ENCODE measurements at places on chromosomes 4 and X.

DNA sequence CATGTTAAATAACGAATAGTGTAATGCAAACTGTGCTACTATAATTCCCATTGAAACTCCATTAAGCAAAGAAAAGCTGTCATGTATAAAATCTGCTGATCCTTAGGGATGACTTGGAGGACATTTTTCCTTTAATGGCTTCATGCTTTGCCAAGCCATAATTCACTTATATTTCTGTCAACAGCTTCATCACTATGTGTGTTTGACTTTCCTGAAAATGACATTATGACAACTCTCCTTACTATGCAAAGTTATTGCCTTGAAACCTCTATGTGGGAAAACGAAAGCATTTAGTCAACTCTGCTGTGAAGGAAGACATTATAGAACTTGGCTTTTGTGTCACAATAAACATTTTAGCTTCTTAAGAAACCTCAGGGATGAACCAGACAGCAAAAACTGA lies 210.5 kb downstream of the GRXCR1 start:
- no peak for DNase-seq

DNA sequence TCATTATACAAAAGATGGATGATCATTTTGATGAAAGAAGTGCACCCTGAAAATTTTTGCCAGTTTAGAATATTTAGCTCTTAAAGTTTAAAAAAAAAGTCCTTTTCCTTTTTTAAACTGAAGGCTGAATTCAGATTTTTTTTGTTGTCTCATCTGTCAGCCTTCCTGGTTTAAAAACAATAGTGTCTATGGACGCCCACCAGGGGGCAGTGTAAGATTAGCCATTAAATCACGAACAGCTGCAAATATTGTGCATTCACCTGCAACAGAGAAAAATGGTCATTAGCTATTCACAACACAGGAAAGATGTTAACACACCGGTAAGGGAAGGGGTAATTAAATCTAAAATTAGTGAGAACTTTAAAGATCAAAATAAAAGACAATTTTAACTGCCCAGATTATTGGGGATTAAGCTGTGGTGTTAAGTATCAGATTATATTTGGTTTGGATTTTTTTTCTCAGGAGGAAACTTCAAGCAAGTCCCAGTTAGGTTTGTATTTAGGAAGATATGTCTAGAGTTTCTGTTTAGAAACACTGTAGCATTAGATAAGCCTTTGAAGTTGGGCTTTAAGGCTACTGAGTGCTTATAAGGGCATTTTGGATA lies 4.4 kb upstream of the CXorf38 start:
- DNase-seq, result peak; percentile 58

DNA sequence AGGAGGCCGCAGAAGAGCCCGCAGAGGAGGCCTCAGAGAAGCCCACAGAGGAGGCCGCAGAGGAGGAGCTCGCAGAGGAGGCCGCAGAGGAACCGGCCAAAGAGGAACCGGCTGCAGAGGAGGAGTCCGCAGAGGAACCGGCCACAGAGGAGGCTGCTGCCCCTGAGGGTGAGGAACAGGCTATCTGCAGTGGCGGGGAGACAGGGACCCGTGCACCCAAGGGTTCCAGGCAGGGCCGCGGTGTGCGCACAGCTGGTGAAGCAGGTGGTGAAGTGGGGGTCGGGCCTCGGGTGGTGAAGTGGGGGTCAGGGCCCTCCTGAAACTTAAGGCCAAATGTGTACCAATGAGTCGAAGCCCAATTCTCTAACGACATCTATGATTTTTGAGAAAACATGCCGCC lies 1.1 kb downstream of the CT47C1 start:
- no peak for DNase-seq

GRCh38 chr4:109010521-109010920 lies 247.7 kb upstream of the ETNPPL start:
- no peak for DNase-seq

GRCh38 chr4:154743683-154744340 lies at the start of gene LRAT:
TSS of gene LRAT (plus strand) at chr4:154744000. CDS start at chr4:154744327, 327 bp downstream.
- peak; percentile 7 for DNase-seq

Data from NCI-H345 (cell line).